ENCODE measurements at places on chromosomes 6 and 20.

DNA sequence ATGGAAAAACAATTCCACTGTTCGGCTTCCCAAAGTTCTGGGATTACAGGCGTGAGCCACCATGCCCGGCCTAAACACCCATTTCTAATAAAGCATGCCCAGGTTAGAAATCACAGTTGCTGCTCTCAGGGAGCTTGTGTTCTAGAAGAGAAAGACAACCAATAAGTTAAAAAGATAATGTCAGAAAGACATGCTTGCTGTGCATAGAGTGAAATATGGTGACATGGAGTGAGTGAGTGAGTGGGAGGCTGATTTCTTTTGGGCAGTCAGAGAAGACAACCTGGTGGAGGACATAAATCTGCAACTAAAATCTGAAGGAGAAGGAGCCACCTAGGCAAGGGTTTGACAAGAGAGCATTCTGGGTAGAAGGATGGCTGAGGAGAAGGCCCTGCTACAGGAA, 222.6 kb downstream of the ARID1B start:
- no peak for DNase-seq

DNA sequence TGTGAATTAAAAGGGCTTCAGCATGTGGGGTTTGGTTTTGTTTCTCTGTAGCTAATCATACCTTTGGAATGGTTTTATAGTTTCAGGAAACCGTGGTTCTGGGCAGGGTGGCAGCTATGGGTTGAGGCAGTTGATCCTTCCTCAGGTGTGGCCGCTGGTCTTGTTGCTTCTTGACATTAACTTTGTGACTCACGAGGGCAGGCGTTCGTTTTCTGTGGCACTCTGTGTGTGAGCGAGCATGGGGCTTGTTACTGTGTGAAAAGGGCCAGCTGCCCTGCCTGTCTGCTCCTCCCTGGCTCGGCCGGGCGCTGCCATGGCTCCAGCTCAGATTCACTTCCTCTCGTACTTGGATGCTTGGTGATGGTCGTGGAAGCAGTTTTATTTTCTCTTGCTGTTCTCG, 16.2 kb downstream of the DNAJC5 start:
- DNase-seq: no peak

- no peak for DNase-seq
Observed at GRCh38 chr20:21259346-21259745, 43.8 kb upstream of the XRN2 start.

GRCh38 chr20:35888657-35889056, 65.6 kb downstream of the SCAND1 start:
- DNase-seq: no peak

GRCh38 chr6:28757429-28758045, 166.2 kb downstream of the TRIM27 start:
- no peak for DNase-seq

GRCh38 chr6:70112716-70113115, 190.2 kb downstream of the COL9A1 start:
- DNase-seq: no peak

GRCh38 chr6:110708295-110708950, 106.8 kb downstream of the CDK19 start:
- DNase-seq: no peak

DNA sequence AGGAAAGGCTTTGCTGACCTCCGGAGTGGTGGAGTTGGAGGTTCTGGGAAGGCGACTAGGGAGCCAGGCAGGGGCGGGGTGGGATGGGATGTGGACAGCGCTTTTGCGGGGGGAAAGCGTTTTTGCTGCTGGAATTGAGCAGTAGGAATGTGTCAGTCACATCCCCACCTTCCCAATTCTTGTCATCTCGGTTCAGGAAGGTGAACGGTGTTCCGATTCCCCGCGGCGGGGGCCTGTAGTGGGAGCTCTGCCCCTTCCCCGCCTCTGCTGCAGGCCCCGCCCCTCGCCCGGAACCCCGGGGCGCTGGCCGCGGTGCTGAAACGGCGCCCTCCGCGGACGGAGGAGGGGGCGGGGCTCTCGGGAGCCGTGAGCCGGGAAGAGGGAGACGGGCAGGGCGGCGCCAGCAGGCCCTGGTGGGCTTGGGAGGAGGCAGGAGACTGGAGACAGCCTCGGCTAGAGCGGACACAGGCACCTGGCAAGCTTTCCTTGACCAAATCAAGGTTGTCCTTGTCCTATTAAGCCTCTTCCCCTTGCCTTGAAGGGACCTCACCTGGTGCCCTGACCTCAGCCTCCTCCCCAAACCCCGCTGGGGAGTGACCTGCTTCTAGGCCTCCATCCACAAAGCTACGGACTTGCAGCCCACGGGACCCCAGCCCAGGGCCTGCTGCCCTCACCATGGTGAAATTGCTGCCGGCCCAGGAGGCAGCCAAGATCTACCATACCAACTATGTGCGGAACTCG, at the start of gene LHFPL5:
LHFPL5 (plus strand) TSS at position 357 of the 741 bp plus-strand sequence; CDS start at position 676, 319 bp downstream.
- DNase-seq: peak; percentile 34

- no peak for DNase-seq
Observed at GRCh38 chr20:44494681-44495080, 19.0 kb downstream of the TTPAL start.

- no peak for DNase-seq
Observed at GRCh38 chr6:152295920-152296319, 341.2 kb downstream of the SYNE1 start.

DNA sequence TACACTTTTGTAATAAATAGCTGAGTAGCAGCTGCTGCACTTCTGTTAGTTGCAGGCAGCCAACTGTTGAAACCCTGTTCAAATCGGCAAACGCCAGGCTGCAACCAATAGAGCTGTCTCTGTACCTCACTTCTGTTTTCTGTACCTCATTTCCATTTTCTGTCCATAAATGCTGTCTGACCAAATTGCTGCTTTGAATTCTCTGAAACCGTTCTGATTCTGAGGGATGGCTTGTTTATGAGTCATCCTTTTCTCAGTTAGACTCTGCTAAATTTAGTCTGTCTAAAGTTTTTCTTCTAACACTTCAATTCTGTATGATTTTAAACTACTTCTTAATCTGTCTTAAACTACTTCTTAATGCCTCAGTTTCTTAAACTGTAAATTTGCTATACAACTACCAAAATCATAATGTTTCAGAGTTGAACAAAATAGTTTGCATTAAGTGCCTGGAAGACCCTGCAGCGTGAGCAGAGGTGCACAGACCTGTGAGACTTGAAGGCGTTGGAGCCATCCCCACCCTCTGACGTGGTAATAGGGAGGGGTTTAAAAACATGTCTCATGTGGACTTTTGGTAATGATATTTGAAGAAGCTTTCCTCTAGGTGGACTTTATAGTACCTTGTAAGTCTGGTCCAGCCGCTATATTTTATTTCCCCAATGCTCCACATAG, 9.6 kb downstream of the BTNL2 start:
- no peak for DNase-seq

DNA sequence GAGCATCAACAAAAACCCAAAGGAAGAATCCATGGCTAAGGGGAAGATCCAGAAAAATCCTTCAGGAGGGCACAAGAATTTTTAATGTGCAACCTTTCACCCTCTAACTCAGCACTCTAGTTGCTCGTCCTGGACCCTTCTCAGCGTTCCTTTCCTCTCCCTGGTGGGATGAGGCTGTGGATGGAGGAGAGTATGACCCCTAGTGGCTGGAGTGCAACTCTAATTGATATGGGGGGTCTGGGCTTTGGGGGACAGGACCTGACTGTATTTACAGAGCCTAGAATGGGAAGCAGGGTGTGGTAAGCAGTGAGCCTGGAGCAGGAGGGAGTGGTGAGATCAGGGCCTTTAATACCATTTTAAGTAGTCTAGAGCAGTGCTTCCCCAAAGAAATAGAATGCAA, 83.9 kb upstream of the CEP85L start:
- DNase-seq: no peak

GRCh38 chr6:89436226-89436625, 3.3 kb downstream of the ANKRD6 start:
- DNase-seq: no peak

- no peak for DNase-seq
Observed at GRCh38 chr6:38443352-38444144, 196.2 kb downstream of the BTBD9 start.

DNA sequence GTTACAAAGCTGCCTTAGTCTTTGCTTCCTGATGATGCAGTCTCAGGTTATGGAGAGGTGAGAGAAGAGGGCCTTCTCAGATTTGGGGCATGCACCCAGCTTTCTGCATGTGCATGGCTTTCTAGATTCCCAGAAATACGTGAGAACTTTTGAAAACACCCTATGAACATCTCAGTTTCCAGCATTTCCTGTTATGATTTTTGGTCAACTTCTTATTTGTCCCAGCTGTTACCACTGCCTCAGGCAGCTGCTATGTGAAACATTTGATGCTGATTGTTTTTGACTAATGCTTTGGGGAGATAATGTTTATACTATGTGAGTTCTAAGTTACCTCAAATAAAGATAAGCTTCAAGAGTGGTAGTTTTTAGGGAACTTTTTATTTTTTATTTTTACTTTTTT, 9.5 kb upstream of the SNAP25 start:
- DNase-seq: no peak

DNA sequence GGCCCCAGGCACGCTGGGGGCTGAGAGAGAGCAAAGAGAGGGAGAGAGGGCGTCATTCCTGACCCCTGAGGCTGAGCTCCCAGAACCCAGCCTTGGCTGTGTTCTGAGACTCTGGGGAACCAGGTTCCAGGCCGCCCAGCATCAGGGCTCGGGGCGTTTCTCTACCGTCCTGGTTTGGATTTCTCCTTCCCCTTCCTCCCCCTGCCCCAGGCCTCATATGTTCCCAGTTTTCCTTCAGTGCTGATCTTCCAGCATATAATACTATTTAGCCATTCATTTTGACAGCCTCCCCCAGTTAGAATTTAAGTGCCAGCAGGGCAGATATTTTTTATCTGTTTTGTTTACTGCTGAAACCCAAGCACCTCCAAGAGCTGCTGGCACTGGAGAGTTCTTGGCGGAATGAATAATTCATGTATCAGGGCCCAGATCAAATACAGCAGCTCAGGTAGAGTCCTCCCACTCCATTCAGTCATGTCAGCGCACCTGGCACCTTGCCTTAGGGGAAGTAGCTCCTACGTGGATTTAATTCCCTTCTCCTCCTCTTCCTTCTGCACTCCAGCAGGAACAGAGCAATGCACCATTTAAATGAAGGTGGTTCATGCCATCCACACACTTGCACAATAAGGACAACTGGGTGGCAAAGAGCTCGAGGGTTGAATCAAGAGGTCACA, 23.4 kb upstream of the FRMD1 start:
- DNase-seq: no peak

- DNase-seq: no peak
Observed at GRCh38 chr20:45087097-45087790, 13.7 kb downstream of the KCNS1 start.

- DNase-seq: no peak
Observed at GRCh38 chr20:62760856-62761758, 35.2 kb upstream of the MRGBP start.

DNA sequence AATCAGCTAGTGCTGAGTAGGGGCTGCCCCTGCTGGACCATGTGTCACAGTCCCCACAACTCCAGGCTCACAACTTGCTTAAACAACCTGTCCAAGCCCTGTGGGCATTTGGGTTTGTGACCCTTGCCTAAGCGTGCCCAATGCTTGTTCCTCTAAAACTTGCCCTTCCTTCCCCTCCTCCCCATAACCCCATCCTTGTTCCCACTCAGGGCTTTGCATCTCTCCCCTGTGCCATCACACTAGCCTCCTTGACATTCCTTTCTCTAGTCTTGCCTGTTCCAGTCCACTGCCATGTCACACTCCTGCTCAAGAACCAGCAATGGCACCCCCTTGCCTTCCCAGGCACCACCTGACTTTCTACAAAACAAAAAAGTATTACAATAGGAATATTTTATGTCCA, 2.3 kb upstream of the DLGAP4 start:
- DNase-seq: no peak

DNA sequence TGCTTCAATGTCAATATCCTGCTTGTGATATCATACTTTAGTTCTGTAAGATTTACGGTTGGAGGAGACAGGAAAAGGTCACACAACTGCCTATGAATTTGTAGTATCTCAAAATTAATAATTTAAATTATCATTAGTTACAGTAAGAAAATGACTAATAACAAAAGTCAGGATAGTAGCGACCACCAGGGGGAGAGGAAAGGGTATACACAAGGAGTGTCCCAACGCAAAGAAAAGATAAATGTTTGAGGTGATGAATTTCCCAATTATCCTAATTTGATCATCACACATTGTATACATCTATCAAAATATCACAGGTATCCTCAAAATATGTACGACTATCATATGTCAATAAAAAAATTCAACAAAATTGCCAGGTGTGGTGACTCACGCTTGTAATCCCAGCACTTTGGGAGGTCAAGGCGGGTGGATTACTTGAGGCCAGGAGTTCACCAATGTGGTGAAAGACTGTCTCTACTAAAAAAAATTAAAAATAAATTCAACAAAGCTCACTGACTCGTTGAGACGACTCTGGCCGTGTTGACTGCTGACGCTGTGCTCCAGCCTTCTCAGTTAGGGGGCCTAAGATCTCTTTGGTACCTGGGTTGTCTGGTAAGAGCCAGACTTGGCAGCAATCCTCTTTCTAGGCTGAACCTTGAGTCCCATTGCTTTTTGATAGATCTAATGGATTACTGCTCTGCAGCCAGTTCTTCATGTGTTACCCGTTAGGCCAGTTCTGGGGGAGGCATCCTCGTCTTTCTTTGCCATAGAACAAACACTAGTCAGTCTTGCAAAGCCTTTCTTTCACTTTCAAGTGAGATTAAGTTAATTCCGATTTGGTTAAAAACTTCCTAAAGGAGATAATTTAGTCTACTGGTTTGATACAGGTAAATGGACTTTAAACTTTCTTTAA, 9.0 kb upstream of the OVOL2 start:
- DNase-seq: no peak

- no peak for DNase-seq
Observed at GRCh38 chr20:297925-298775, 780 bp downstream of the ZCCHC3 start.

GRCh38 chr6:131024565-131024964, 38.5 kb downstream of the EPB41L2 start:
- no peak for DNase-seq
